NCI-H1105 (cell line): ENCODE measurements at places on chromosomes 16 and 17.

GRCh38 chr17:73338050-73338521, 26.3 kb upstream of the CDC42EP4 start:
- DNase-seq = no peak

DNA sequence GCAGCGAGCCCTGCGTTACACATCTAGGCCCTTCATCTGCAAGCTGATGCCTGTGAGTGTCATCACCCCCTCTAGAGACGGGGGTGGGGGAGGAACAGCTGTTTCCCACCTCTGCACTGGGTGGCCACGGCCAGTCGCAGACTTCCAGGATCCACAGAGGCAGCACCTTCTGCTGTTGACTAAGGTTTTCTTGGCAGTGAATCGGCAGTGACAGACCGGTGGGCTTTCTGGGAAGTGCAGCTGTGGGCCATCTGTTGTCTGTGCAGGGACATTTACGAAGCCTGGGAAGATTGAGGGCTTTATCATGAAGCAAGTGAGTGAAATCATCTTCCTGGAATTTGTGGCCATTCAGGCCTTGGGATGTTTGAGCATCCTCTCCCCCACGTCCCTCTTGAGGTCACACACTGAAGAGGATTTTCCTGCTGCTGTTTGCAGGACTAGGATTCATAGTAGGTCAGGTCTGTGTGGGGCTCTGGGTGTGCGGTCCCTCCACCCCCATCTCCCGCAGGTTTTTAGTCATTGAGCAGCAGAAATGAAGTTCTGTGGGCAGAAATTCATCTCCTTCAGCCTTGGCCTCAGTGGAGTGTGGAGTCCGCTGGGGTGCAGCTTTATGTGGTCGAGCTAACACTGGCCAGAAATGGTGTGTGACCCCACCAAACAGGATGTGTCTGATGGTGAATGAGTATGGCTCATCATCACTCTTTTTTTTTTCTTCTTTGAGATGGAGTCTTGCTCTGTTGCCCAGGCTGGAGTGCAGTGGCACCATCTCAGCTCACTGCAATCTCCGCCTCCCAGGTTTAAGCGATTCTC, 12.0 kb downstream of the PGS1 start:
- no peak for DNase-seq

DNA sequence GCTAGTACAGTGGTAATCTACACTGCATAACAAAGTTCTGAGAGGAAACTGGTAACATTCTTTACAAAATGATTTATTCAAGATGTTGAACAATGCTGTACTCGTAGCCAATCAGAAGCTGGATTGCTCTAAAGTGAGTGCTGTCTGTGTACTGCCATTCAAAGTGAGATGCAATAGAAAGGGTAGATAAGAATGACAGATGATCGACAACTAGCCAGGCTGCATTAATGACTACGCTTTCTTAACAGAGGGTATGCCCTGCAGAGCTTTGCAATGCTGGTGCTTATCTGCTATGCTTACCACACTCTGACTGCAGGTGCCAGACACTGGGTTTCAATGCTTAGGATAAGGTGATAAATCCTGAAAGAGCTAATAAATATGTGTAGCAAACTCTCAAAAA, 46.1 kb upstream of the SLC25A19 start:
- no peak for DNase-seq

- no peak for DNase-seq
These were observed 216.7 kb downstream of the C16orf78 start for GRCh38 chr16:49590166-49590871.

- DNase-seq = no peak
These were observed 24.4 kb upstream of the ERN1 start for GRCh38 chr17:64154313-64154695.

DNA sequence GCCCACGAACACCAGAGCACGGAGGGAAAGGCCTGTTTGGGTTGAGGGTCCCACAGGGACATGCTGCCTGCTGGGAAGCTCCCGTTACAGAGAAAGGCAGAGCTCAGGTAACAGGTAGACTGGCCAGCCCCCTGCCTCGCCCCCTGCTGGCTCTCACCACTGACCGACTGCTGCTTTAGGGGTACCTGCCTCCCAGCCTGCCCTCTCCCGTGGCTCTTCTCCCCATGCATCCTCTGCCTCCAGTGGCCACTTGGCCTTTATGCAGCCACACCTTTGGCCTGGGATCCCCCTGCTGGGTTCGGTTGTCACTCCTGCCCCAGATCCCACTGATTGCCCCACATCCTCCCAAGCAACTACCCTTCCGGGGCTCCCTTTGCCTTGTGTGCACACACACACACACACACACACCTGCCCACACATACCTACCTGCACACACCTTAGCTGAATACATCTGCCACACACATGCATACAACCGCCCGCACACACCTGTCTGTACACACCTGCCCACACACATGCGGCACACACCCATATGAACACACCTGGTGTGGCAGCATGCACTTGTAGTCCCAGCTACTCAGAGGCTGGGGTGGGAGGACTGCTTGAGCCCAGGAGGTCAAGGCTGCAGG, 7.1 kb downstream of the MCRIP1 start:
- DNase-seq = no peak

DNA sequence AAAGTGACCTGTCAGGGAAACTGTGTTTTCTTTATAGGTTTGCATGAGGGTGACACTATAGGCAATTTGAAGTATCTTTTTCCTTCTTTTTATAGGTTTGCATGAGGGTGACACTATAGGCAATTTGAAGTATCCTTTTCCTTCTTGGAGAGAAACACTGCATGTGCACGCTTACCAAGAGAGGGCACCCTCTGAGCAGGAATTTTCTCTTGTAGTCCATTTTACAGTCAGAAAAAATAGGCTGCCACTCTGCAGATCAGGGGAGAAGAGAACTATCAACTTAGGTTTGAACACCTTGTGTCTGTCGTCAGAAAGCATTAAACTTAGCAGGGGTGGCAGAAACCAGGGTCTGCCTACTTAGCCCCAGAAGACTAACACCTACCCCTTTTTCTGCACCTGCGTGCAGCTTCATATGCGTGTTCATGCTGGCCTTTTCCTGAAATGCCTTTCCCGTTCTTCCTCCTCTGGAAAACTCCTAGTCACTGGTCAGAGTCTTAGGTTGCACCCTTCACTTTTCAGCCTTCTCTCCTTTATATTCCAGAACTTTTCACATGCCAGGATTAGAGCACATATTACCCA, 16.4 kb upstream of the SMIM36 start:
- DNase-seq = no peak

DNA sequence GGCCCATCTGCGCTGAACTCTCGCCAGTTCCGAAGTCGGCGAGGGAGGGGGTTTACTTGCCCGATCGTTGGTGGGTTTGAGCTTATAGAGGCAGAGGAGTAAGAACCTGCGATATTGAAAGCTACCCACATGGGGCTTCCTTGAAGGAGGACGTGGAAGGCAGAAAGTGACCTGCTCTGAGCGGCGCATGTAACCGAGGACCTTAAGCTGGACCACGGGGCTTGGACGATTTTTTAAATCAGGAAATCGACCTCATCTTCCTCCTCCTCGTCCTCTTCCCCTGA, 2.0 kb downstream of the PRAC2 start:
- DNase-seq = no peak

DNA sequence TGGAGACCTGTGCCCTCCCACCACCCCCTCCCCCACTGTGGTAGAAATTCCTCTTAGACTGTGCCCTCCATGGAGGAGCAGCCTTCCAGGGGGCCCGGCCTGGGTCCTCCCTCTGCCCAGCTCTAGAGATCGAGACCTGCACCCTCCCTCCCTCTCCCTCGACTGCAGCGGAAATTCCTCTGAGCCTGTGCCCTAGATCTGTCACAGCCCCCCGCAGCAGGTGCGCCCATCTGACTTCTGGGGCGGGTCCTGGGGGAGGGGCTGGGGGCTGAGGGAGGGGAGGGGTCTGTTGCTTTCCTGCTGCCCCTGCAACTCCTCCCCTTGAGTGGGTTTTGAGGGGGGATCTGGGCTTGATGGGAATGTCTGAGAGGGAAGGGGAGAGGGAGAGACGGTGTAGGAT, 177.8 kb upstream of the GSE1 start:
- DNase-seq = no peak

DNA sequence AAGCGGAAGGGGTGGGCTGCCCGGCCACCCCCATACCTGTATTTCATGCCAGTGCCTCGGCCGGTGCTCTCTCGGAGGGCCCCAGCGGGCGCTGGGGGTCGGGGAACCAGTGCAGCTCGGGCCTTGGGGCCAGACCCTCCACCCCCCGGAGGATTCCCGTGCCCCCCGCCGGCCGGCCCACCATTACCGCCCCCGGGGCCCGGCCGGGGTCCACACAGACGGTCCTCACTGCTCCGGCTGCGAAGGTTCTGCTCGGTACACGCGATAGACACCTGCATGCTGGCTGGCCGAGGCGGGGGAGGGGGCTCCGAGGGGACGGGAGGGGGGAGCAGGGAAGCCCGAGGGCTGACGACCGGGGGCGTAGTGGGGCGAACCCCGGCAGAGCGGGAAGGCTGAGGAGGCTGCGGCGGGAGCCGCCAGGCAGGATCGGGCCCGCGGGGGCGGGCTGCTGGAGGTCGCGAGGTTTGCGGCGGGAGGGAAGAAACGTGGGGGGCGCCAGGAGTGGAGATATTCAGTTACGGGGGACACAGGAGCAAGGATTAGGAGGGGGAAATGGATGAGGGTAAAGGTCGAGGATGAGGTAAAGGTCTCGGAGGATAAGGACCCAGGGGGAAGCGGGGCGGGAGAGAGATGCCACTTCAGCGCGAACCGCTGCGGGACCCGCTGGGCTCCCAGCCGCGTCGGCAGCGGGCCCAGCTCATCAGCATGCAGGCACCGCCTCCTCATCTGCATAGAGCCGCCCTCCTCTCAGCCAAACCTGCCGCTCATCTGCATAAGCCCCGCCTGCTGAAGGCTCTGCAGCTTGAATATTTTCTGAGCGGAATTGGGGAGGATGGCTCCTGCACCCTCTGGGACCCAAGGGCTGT, at the start of gene KCNAB3:
KCNAB3 (minus strand) TSS at position 699 of the 866 bp plus-strand sequence; CDS start at position 278, 421 bp downstream.
- no peak for DNase-seq

- no peak for DNase-seq
These were observed 30.4 kb downstream of the KIAA0513 start for GRCh38 chr16:85057948-85058347.

GRCh38 chr16:87316450-87316922, 706 bp downstream of the C16orf95 start:
- DNase-seq = no peak

DNA sequence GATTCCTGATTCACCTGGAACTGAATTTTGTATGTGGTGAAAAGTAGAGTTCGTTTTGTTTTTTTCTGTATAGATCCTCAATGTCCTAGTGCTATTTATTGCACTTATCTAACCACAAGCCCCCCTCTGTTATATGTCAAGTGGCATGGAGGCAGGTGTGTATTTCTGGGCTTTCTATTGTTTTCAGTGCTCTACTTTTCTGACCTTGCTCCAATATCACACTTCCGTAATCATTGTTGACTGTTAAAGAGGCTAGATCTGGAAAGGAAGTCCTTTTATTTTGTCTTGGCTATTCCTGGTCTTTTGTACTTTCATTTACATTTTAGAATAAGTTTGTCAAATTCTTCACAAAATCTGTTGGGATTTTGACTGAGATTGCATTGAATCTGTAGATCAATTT, 26.8 kb upstream of the FBXO47 start:
- DNase-seq = no peak

GRCh38 chr16:2282866-2283555, 15.1 kb upstream of the RNPS1 start:
- no peak for DNase-seq

GRCh38 chr16:88012360-88012759, 61.1 kb downstream of the BANP start:
- DNase-seq = no peak

DNA sequence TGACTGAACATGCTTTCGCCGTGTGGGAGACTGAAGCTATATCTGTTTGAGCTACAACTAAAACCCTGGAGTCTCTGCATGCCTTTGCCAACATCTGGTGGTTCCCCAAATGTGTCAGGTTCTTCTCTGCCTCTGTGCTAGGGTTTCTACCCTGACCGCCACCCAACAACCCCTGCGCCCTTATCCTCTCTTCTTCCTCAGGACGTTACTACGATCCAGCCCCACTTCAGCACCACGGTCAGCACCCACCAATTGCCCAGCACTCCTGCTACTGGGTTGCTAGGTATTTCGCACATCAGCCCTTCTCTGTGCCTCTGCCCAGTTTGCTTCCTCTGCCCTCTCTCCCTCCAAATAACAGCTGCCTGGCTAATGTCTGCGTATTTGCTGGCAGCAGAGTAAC, 106.3 kb upstream of the HSBP1 start:
- DNase-seq = no peak

DNA sequence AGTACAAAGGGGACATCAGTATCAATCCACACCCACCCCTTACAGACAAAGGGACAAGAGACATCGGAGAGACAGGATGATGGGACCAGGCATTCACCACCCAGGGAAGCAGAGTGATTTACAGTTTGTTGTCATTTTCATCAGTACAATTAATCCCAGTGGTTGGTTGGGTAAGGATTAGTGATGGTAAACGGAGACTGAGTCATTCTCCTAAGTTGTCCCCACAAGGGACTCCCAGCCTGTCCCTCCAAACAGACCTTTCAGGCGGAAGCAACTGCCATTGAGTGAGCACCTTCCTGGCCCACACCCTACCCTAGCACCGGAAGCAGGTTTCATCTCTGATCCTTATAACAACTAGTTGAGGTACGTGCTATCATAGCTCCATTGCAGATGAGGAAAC, 11.2 kb downstream of the PPL start:
- DNase-seq = no peak

DNA sequence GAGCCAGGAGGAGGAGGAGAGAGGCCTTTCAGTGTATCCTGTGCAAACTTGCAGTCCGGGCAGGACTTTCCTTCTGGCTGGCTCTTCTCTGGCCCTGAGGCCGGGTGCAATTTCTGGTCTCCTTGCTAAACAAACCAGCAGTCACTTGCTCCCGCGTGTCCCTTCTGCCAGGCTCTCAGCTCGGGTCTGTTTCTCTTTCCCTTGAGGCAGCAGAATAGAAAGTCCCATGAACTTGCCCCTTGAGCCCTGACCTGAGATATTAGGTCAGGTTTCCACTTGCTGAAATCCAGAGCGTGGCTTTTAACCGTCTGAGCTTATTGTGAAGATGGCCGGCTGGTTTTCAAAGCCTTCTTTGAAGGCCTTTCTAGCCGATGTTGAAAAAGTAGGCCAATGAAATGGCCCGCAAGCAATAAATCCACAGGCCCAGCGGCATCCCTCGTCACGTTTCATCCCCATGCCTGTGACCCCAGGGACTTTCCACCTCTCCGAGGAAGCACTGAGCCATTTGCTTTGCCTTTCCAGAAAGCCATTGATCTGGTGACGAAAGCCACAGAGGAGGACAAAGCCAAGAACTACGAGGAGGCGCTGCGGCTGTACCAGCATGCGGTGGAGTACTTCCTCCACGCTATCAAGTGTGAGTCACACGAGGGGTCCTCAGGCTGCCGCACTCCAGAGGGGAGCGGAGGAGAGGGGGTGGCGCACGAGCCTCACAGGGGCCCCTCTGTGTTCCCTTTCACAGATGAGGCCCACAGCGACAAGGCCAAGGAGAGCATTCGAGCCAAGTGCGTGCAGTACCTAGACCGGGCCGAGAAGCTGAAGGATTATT, 4.5 kb downstream of the VPS4A start:
- DNase-seq = no peak

- DNase-seq = no peak
These were observed 16.5 kb downstream of the CDIP1 start for GRCh38 chr16:4522051-4522581.

- no peak for DNase-seq
These were observed 15.2 kb upstream of the TMEM114 start for GRCh38 chr16:8605554-8605953.
